NCI-H2029 (cell line): ENCODE measurements at places on chromosomes 12 and 14.

GRCh38 chr12:67671419-67671818 is 22.9 kb downstream of the DYRK2 start:
- no peak for DNase-seq

DNA sequence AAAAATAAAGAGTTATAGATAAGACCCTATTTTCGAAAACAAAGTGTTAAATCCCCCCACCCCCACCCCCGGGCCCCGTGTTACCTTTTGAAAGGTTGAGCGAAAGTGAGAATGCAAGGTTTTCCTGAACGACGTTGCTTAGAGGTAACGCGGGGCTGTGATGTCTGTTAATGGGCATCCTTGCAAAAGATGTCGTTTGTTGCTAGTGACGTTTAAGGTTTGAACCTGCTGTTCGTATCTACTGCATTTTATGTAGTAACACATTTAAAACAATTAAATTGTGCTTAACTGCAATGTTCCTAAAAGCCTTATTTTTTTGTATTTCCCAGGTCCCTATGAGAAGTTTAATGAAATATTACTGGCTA is 1.2 kb downstream of the CPSF6 start:
- peak; percentile 14 for DNase-seq

GRCh38 chr14:92456215-92457015 is 57.2 kb upstream of the RIN3 start:
- DNase-seq: no peak

DNA sequence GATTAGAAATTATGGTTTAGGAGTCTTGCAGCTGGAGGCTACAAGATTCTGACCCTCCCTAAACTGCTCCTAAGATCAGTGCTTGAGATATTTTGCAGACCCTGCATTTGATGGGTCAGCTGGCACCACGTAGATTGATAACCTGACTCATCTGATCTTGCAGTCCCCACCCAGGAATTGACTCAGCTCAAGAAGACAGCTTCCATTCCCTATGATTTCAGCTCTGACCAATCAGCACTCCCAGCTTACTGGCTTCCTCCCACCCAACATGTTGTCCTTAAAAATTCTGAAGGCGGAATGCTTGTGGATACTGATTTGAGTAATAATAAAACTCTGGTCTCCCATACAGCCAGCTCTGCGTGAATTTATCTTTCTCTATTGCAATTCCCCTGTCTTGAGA is 23.2 kb upstream of the MTHFD1 start:
- DNase-seq: no peak

- DNase-seq: no peak
Measured at GRCh38 chr12:95528431-95528830, 22.8 kb downstream of the USP44 start.

- peak; percentile 15 for DNase-seq
Measured at GRCh38 chr14:75711796-75712211, 50.8 kb downstream of the TTLL5 start.

GRCh38 chr12:119375075-119375882 is 40.8 kb downstream of the CCDC60 start:
- no peak for DNase-seq

- DNase-seq: no peak
Measured at GRCh38 chr14:100502622-100503220, 84.5 kb downstream of the BEGAIN start.

GRCh38 chr12:56297400-56297799 is 2.7 kb downstream of the CS start:
- DNase-seq: no peak

DNA sequence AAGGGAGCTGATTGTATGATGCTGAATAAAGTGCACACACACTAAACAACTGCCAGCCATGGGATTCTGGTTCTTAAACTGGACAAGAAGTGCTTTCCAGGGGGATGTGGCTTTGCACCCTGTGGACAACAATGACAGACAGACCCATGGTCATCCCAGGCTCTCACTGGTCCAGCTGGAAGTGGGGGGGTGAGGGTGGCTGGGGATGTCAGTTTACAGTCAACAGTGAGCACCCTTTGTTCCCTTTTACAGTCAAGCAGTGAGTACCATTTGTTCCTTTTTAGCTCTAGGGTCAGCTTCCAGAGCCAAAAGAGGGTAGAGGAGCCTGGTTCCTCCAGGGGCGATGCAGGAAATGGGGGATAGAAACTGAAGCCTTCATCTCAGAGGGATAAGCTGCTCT is 100.7 kb downstream of the SMOC1 start:
- no peak for DNase-seq

DNA sequence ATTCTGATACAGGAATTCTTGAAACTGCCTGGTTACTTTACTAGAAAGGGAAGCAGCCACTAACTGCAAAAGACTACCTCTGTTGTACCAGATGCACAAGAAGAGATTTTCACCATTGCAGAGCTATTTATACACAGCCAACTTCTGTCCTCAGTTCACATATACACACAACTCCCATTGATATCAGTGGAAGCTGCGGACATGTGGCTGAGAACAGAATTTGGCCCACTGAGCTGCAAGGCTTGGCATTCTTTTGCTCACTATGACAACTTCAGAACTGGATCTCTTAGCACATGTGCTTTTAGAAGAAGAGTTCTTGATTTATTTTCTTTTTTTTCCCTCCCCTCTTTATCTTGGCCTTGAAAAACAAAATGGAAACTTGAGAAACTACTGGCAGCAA is 28.3 kb downstream of the PTPRO start:
- DNase-seq: no peak

DNA sequence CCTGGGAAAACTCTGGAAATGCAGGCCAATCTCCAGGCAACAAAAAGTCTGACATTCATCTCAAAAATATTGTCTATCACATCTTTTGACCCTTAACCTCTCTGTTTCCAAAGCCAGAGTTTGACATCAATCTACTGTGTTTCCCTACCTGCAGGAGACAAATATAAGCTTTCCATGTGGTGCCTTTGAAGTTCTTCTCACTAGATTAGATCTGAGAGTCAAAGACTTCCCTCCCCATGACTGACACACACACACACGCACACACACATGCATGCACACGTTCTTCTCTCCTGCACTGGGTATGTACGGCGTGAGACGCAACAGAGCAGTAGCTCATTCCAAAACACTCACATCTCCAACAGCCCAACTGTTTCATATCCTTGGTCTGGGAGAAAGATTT is 8.1 kb upstream of the ITPR2 start:
- no peak for DNase-seq

GRCh38 chr12:230925-231671 is 17.1 kb upstream of the SLC6A12 start:
- peak; percentile 8 for DNase-seq

- DNase-seq: no peak
Measured at GRCh38 chr14:93999573-93999972, 2.5 kb downstream of the CCDC197 start.

DNA sequence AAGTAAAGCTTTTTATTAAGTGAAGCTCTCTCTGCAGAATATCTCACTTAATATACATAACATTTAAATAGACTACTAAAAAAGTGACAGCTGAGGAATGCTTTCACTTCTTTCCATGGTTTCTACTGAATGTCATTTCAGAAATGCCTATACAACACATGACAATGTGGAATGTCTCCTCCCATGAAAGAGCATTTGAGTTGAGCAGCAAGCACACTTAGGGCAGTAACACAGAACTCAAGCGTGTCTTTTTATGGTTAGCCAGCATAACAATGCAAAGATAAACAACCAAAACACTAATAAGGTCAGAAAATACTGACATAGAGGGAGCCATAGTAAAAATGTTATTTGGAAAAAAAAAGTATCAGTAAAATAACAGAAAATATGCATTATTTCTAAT is 9.4 kb downstream of the PPP1R12A start:
- no peak for DNase-seq

GRCh38 chr14:94544726-94545125 is 16.5 kb upstream of the SERPINA4 start:
- DNase-seq: no peak

DNA sequence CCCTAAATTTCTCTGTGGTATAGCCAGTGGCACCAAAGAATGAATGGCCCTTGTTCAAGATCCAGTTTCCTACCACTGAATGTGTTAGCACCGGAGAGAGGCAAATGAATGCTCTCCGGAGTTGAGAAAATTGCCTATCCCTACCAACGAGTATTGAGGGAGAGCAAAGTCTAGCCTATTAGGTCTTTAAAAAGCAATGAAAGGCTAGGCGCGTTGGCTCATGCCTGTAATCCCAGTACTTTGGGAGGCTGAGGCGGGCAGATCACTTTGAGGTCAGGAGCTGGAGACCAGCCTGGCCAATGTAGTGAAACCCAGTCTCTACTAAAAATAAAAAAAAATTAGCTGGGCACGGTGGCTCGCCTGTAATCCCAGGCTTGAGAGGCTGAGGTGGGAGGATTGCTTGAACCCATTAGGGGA is 898 bp upstream of the RAB15 start:
- no peak for DNase-seq

DNA sequence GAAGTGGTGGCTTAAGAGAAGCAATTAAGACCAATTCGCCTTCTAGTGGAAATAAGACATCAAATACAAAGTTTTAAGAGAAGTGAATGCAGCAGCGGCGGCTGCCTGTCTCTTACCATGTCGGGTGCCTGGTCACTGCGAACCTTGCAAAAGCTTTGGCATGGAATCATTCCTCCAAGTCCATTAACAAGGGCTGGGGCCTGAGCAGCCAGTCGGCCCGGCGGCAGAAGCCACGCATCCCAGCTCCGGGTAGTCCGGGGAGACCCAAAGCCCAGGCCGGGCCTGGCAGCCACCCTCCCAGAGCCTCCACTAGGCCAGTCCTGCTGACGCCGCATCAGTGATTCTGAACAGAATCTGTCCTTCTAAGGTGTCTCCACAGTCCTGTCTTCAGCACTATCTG is 321.0 kb downstream of the TMEM121 start:
- no peak for DNase-seq

DNA sequence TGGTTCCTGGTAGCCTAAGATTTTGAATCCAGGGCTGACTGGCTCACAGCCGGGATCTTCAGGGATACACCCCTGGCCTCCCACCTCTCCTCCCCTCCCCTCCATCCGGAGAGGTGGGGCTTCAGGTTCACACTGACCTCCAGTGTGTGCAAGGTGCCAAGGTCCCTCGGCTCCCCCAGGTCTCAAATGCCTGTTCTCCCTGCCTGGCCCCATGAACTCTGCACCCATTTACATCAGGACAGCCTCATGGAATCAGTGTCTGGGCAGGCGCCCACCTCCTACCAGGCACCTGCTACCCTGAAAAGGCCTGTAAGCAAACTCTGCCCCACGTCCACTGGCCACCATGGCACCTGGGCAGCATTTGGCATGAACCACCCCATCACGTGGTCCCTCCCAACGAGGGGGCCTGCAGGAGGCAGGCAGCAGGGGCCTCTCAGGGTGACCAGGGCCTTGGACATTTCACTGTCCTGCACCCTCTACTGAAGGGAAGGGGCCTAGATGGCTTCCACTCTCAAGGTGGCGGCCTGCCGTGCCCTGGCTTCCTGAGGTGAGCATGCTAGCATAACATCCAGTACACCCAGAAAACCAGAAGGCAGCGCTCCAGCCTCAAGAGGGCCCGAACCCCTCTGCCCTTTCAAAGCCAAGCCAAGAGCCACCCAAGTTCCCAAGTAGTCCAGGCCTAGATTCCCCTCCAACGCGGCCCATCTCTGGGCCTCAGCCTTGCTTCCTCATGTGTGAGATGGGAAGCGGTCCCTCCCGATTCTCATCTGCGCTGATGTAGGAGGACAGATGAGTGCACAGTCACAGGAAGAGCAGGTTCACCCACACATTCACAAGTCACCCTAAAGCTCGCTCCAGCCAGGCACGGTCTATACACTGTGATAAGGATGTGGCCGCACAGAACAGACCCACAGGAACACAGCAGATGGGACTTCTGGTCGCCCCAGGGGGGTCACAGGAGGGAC is 37.3 kb downstream of the CCDC85C start:
- no peak for DNase-seq

DNA sequence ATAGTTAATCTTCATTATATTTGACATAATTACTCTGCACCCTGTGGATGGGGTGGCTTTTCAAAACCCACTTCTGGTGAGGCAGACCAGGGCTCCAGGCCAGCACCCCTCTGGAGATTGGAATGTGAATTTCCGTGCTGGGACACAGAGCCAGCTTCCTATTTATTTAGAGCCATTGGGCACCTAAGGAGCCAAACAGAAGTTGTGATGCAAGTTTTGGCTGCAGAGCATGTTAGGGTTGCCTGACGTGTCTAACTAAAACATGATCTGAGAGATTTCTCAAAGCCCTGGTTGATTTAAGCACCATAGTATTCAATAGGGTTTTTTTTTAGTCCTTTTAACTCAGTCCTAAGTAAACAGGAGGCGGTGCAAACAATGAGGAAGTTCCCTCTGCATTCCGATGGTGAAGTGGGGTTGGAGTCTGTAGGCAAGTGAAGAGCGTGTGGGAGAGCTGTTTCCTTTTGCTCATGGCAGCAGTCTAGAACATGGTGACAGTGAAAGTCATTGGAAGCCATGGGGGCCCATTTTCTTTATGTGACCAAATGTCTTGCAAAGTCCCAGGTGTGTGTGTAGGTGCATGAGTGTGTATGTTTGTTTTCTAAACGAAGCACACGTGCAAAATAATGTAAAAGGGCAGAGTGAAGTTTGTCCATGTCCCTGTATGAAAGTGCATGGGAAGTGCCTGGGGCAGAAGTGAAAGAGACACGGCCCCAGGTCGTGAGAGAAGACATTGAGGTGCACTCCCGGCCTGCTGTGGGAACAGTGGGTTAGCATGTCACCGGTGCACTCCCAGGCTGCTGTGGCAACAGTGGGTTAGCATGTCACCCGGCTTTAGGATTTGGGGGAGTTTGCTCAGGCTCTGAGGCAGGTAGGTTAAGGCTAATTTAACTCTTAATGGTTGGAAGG is 117.7 kb downstream of the PRKCH start:
- DNase-seq: peak; percentile 94

DNA sequence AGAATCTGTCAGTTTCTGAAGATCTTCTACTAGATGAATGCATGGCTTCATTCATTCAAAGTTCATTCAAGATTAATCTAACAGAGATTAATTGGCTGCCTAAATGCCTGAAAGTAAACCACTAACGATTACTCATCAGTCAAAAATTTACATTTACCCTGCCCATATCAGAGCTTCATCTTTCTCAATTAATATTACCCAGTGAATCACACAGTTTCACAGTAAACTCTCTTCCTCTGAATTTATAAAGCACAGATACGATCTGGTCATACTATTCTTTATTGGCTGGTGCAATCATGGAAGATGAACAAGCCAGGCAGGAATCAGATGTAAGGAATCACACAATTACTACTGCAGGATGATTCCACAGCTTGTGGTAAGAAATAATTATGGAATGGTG is 377.7 kb downstream of the SLC16A7 start:
- no peak for DNase-seq

GRCh38 chr12:110920324-110920910 is at the start of gene MYL2:
Gene MYL2 (minus strand): TSS chr12:110920579. CDS start chr12:110920529, 50 bp downstream.
- no peak for DNase-seq

DNA sequence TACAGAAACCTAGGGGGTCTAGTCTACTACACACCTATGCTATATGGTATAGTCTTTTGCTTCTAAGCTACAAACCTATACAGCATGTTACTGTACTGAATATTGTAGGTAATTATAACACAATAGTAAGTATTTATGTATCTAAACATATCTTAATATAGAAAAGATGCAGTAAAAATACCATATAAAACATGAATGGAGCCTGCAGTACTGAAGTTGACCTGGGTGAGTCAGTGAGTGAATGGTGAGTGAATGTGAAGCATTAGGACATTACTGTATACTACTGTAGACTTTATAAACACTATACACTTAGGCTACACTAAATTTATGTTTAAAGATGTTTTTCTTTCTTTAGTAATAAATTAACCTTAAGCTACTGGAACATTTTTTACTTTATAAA is 13.1 kb upstream of the ABCD2 start:
- no peak for DNase-seq
